ENCODE measurements at places on chromosomes 4 and X. TPM values are rescaled to one million over a fixed set of nuclear protein-coding genes. Genes with fewer than 3 reads are reported as not detected.

DNA sequence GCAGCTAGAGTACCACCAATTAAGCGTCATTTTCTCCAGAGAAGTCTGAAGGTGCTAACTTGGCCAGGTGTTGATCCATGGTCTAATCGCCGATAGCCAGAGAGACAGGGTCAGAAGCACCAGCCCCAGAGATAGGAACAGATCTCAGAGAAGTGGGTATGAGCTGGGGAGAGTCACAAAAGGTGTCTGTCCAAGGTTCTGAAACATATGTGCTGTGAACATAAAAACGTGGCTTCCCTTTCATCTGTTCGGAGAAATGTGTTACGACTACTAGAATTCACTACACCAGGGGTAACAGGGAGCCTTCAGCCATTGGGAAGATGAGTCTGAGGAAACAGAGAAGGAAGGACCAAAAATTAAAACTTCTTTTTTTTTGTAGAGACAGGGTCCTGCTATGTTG, 91.3 kb downstream of the FBXL5 start:
- no peak for DNase-seq

DNA sequence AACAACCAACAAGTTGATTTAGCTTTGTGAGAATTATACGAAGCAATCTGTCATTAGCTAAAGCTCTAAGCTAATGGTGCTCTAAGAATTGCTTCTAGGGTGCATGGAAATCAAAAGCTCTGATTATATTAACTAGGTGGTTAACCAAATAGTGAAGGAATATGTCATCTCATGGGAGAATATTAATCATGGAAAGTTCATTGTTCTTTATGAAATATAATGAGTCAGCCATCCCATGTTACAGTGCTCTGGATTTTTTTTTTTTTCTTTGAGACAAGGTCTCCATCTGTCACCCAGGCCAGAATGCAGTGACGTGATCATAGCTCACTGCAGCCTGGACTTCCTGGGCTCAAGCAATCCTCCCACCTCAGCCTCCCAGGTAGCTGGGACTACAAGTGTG, 10.5 kb downstream of the DCAF8L2 start:
- no peak for DNase-seq

DNA sequence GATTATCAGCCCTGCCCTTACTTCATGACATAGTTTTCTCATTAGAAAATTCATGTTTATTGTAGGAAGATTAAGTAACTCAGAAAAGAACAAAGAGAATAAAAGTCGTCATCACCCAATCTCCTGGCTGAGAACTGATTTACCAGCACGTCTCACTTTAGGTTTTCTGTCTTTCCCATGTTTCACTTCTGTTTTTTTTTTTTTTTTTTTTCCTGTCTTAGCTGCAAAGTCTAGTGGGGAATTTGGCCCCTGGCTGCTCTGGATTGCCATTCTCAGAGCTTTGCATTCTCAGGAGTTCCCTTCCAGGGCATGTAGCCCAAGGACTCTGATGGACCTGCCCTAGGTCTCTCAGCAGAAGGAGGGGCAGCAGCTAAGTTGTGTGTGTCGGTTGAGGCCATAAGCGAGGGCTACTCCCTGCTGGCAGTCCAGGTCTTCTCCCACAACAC, 57.8 kb downstream of the TMEM131L start:
- DNase-seq = no peak

FRG2 gene
- not detected for total RNA-seq
